ENCODE measurements at places on chromosomes 6 and 20.

GRCh38 chr20:16563066-16563806 lies 10.0 kb downstream of the KIF16B start:
- no peak for DNase-seq

- DNase-seq = no peak
Measured at GRCh38 chr6:75353644-75354043, 69.1 kb upstream of the TMEM30A start.

DNA sequence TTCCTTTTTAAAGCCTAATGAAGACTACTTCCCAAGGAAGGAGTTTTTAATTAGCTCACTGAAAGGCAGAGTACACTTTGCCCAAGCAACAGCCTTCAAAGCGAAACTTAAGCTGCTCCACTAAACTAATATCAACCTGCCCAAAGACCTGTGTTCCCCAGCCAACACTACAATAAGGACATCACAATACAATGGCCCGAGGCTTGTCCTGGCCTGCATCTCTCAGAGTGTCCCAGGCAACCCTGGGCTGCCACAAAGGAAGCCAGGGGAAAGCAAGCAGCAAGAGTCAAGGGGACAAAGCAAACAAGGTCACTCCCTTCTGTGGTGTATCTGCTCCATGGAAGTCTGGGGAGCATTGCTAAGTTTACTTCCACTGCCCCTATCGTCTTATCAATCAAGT lies 52.3 kb downstream of the PIGU start:
- DNase-seq = no peak

GRCh38 chr6:16434885-16435284 lies 196.5 kb downstream of the GMPR start:
- DNase-seq = no peak

DNA sequence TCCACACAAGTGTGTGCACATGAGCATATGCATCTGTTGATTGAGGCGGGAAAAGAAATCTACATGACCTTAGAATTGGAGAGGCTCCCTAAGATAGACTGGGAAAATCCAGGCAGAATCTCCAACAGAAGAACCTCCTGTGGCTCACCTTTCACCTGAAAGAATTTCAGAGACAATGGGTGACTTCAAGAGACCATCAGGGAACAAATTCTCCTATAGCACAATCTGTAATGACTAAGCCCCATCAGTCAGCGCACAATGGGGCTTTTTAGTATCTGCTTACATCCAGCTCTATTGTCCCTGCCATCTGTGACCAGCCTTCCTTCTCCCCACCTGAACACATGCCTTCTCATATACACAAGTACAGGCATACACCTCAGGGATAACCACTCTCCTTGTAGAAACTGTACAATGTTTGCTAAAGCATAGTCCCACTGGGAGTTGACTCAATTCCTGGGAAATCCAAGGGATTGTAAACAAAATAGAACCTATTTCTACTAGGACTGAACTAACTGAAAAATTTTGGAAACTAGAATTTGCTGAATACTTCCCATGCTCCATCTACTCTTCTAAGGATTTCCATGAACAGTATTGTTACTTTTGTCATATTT lies 150.8 kb upstream of the STXBP5 start:
- no peak for DNase-seq

GRCh38 chr20:58652606-58653294 lies 1.7 kb downstream of the STX16 start:
- DNase-seq = no peak

- no peak for DNase-seq
Measured at GRCh38 chr6:160737934-160738333, 35.9 kb downstream of the PLG start.

DNA sequence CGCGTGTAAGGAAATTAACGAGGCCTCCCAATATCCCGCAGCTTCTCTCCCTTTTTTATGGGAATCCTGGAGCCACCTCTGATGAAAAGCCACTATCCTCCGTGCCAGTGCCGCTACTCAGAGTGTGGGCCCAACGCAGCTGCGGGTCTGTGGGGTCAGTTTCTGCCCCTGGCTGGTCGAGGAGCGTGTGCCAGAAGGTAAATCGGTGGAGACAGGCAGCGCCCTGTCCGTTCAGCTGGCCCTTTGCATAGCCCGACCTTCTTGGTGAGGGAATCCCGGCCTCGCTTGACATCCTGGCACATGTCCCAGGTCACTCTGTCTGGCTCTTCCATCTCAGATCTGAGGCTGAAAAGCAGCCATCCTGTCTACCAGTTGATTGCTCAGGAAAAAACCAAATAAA lies 4.6 kb downstream of the THBS2 start:
- no peak for DNase-seq

DNA sequence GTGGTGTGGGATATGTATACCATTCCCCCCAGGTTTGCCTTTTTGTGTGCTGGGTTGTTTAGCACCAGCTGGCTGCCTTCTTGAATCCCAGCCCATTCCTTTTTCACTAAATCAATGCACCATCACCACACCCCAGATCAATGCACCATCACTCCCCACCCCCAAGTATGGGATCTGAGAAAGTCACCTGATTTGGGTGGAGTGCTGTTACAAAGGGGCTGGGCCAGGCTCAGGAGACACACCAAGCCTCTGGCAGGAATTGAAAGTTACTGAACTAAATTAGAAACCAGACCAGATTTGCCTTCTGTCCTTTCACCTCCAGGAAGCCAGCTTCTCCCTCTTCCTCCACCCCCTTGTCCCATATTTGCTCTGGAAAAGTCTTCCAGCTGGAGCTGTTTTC lies 19.6 kb upstream of the PKHD1 start:
- DNase-seq = no peak

DNA sequence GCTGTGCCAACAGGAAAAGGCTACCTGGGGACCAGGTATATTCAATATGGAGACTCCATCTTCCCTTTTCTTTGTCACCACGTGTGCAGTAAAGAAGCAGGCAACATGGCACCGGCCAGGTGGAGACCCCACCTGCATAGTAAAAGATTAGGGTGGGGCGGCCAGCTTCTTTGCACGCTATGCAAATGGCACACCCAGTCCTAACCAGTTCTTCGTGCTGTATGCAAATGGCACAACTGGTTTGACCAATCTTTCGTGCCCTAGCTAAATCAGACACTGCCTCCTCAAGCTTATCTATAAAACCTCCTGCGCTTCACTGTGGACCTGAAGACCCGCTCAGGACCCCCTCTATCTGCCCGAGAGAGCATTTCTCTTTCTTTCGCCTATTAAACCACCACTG lies 88.8 kb upstream of the EZR start:
- no peak for DNase-seq

DNA sequence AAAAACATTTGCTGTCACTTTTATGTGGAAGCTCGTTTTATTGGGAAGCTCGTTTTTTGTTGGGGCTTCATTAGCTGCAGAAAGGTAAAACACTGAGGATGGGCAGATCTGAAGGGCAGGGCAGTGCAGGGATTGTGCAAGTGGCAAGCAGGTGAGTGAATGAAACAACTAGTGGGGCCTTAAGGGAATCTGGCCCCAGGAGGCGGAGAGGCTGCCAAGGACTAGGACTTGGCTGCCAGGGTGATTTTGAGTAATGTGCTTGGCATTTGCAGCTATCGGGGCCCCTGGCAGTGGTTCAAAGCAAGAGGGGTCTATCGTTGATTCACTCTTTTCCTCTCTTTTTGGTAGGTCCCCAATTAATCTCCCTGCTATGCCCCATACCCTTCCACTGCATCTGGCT lies 11.5 kb downstream of the IL22RA2 start:
- DNase-seq = no peak

DNA sequence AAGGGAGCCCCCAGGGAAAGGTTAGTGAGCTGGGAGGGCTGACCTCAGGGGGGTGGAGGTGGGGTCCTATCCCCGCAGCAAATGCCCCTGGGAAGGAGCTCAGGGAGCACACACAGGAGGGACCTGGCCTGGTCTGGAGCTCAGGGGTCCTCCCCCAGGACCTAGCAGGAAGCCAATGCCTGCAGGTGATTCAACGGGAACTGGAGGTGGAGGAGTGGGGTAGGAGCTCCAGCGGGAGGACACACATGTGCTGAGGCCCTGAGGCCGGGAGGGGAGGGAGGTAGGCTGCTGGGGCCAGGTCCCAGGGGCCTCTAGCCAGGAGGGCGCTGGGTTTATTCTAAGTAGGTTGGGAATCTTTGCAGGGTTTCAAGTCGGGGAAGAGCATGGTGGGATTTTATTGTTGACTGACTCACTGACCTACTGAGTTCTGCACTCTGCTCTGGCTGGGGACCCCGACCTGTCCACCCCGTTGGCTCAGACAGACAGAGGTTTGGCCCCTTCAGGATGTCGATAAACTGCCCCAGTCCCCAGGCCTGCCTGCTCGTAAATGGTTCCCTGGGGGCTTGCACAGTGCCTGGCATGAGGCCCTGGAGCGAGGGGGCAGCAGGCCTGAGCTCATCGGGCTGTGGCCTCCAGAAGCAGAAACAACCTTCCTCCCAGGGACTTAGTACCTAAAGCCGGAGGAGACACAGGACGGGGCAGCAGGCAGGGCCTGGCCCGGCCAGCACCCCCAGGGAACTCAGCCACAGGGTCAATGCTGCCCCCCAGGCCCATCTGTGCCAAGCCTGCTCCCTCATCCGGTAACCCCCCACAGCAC lies 62.3 kb downstream of the RIPOR3 start:
- DNase-seq = no peak

GRCh38 chr20:57411406-57412283 lies 20.4 kb downstream of the RBM38 start:
- DNase-seq = no peak

GRCh38 chr20:30485331-30486102 lies 771.9 kb upstream of the DEFB115 start:
- no peak for DNase-seq

GRCh38 chr20:13294522-13294921 lies 73.4 kb downstream of the ISM1 start:
- DNase-seq = no peak

GRCh38 chr20:34040300-34040995 lies 46.7 kb downstream of the RALY start:
- DNase-seq = no peak

DNA sequence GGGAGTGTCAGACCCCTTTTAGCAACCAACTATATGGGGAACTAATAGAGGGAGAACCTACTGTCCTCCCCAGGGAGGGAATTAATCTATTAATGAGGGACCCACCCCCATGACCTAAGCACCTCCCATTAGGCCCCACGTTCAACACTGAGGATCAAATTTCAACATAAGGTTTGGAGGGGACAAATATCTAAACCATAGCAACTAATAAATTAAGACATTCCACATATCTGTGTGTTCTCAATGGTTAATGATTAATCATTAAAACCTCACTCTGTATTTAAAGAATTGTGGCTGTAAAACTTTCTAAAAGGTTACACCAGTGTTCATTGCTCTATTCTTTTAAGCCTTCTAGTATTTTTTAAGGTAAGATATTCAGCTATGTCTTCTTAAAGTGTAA lies 500.4 kb upstream of the SULF2 start:
- no peak for DNase-seq

DNA sequence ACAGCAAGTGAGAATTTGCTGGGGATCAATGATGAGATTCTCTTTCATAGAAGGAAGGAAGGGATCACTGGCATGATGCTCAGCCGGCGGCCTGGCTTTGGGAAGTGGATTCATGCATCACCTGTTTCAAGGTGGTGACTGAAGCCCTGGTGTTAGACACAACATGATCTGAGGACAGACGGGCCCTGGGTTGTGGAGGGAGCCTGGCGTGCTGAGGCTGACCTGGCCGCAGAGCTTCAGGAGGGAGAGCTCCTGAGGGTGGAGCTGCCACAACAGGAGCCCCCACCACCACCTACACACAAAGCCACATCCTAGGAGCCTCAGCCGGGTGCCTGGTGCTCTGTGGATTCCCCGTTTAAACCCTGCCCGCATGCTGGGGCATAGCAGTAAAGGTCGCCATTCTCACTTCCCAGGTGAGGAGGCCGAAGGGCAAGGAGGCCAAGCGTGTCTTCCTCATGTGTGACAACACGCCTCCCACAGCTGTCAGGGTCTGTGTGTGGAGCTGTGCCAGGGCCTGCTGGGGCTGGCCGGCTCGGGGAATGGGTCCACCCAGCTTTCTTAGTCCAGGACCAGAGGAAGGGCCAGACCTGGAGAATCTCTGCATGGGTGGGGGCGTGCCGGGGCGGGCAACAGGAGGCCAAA lies 107.0 kb downstream of the ERMARD start:
- DNase-seq = no peak

- no peak for DNase-seq
Measured at GRCh38 chr6:157787080-157787479, 36.0 kb upstream of the SNX9 start.

DNA sequence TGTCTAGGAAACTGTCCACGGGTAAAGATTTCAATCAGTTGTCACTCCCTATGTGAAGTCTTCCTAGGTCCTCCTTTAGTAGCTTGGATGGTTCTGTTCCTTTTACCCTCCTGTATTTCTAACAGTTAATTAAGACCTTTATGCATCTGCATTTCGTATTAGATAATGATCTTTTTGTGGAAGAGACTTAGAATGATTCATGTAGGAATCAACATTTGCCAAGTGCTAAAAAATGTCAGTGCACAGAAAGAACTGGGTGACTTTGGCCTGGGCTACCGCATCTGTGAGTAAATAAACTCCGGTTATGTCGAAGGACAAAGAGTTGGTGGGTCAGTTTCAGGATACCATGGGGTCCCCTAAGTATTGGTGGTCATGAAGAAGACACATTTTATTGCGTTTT lies 918.0 kb downstream of the TFAP2A start:
- no peak for DNase-seq

DNA sequence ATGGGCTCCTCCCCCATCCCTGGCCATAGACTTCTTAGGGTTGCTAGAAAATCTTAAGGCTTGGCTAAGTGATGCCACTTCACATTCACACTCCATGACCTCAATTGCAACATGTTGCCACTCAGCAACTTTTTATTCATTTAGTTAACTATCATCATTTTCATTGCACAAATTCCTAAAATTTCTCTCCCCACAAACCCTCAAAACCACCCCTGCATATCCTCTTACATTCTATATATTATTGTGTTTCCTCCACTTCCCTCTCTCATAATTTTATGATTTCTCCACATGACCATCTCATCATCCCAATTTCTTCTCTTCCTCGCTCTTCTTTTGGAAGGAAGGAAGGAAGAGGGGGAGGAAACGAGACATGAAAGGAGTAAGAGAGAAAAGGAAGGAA lies 436.0 kb downstream of the HACE1 start:
- DNase-seq = no peak

DNA sequence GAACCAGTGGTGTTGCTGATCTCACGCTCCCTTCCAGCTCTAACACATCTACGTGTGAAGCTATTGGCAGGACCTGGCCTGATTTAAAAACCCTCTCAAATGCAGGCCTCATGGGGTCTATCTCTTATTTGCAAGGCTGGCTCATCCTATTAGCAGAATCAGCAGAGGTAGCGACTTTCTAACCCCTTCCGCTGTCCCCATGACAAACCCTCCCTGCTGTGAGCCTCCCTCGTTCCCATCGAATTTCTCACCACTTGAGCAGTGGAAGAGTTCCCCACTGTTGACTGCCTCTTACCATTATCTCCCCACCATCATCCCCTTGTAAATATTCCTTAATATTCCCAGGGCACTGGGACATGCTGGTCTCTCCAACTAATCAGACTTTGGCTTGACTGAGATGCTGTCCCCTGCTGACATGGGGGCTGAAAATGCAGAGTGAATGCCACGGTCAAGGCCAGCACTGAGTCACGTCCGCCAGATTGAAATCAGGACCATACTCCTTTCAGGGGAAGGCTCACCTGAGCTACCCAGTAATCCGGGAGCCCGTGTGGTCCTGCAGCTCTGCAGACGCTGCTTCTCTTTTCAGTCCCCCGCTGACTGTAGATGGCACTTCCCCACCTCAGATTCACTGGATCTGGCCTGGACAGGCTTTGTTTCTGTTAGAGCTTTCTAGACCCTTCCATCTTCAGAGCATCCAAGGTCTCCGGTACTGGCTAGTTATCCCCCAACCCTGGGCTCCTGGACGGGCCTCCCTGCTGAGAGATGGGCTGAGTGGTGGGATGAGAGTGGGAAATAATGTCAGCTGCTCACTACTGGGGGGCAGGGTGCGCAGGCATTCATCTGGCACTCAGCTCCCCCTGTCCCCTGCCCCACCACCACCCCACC lies 23.1 kb downstream of the AAR2 start:
- DNase-seq = no peak

Measured in cortex of kidney (tissue), 1 donor.